Fibroblast of villous mesenchyme (primary cell): ENCODE measurements at places on chromosomes 6 and 20. TPM values are rescaled to one million over a fixed set of nuclear protein-coding genes. Genes with fewer than 3 reads are reported as not detected.

Gene C6orf163
- total RNA-seq = 2.6 and 2.9 TPM in 2 replicates

Gene MATN4
- not detected in 2 replicates for total RNA-seq

Gene LGSN
- total RNA-seq = under 0.01 and 0.32 TPM in 2 replicates

Gene F13A1
- total RNA-seq = under 0.01 TPM in 1 of 2 replicates, not detected in the other

Gene FAM217A
- total RNA-seq = not detected in 2 replicates

Gene CAPN11
- not detected in 2 replicates for total RNA-seq

Gene ELOVL2
- total RNA-seq = 1.6 and 2.6 TPM in 2 replicates

Gene ZNF831
- total RNA-seq = not detected in 2 replicates

Gene PRDM1
- total RNA-seq = 29.6 and 39.7 TPM in 2 replicates

Gene TGM2
- total RNA-seq = 1,041 and 2,020 TPM in 2 replicates

Gene TMEM244
- not detected in 2 replicates for total RNA-seq

Gene SYCP2
- 1.6 and 3.0 TPM in 2 replicates for total RNA-seq

DNA sequence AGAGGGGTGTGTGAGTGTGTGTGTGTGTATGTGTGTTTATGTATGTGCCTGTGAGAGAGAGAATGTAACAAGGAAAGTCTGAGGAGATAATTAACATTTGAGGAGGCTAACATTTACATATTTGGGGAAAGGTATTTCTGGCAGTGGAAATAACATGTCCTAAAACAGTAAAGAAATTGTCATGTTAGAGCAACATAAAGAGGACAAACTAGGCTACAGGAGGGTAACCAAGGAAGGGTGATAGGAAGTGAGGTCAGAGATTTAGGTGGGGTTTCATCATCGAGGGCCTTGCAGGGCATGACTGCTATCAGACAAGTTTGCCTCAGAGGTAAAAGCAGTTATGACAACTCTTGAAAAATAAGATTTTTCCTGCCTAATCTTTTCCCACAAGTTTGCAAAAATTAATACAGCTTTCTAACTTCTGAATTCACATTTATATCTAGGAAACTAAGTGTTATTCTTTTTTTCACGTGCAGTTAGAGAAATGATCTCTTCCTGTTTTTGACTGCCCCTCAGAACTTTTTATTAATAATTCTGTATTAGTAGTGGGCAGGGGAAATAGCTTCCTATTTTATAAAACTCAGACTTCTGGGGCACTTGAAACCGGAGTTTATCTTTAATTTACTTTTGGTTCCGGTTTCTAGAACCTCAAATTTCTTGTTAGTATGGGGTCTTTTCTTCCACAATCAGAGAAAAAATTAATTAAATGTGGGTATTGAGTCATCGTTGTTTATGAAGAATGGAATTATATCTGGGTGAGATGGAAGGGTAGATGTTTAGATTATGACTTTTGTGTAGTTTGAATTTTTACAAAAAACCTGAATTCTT lies 30.5 kb upstream of the RHAG start:
- DNase-seq = no peak

DNA sequence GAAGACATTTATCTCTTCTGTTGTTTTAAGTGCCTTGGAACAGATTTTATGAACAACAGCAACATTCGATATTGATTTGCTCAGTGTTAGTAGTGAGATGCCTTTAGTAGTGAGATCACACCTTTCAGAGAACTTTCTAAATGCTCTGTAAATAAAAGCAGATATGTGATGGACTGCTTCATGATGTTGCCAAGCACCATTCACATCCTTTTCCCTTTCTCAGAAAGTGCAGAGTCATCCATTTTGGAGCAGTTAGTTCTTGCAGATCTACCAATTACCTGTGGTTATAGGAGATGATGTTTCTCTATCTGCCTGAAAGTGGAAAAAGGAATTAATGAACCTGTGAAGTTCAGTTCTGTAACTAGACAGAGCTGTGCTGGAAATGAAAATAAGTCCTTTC lies 27.0 kb downstream of the CBFA2T2 start:
- no peak for DNase-seq

DNA sequence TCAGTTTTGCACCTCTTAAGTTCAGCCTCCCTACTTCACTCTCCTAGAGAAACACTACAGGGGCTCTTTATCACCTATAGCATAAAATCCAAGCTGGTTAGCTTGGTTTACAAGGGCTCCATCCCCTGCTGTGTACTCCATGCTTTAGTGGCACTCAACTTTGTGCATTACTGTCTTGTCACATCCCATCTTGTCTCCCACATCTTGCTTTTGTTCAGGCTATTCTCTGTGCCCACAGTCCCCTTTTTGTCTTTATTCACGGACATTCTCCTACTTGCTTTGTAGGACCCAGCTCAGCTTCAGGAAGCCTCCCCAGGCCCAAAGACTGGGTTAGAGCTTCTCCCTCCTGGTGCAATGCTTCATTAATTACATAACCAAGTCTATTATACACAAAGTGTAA lies 107.9 kb upstream of the SPACA1 start:
- DNase-seq = no peak

DNA sequence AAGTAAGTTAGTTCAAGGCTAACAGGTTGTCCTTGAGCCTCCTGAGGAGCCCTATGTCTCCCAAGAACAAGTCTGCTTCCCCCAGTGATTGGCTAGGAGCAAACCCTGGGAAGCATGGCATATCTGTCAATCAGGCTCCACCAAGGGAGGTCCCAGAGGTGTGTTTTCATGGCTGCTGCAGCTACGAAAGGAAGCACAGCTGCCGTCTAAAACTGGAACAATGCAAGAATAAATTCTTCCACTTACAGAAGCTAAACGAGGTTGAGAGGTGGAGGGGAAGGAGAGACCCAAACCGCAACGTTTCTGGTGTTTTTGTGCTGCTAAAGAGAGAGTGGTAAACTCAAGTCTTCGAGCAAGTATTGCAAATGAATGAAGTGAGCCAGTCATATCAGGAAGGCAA lies 4.9 kb upstream of the PTGIS start:
- no peak for DNase-seq

GRCh38 chr20:4820806-4821518 lies 99.3 kb downstream of the PRND start:
- DNase-seq = peak; percentile 36

GRCh38 chr6:31162463-31163165 lies 4.2 kb downstream of the TCF19 start:
- no peak for DNase-seq

- no peak for DNase-seq
Observed at GRCh38 chr20:2713285-2713684, 20.7 kb downstream of the EBF4 start.

- DNase-seq = no peak
Observed at GRCh38 chr6:13012296-13012695, 295.7 kb downstream of the PHACTR1 start.

- no peak for DNase-seq
Observed at GRCh38 chr20:58621906-58622548, 29.1 kb upstream of the STX16 start.

- no peak for DNase-seq
Observed at GRCh38 chr6:119523556-119523955, 174.0 kb upstream of the MAN1A1 start.

- DNase-seq = peak; percentile 28
Observed at GRCh38 chr20:57596998-57597939, 23.0 kb downstream of the ZBP1 start.

- DNase-seq = no peak
Observed at GRCh38 chr20:17059465-17059864, 167.4 kb upstream of the PCSK2 start.

GRCh38 chr6:29845405-29846006 lies 17.9 kb downstream of the HLA-G start:
- DNase-seq = no peak

GRCh38 chr6:6057442-6058053 lies 50.8 kb upstream of the NRN1 start:
- DNase-seq = peak; percentile 27

DNA sequence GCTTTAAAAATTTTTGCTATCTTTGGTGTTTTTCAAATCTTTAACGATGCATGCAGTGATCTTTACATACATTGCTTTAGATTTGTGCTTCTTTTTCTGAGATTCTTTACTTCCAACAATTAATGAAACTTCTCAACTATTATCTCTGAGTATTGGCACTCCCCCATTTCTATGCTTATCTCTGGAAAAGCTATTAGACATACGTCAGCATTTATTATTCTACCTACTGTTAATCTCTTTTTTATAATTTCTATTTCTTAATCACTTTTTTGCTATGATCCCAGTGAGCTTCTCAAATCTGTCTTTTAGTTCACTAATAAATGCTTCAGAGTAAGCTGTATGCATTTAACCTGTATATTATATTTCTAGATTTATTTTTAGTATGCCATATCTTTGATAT lies 264.2 kb upstream of the TFAP2D start:
- no peak for DNase-seq

GRCh38 chr6:149405823-149406765 lies 6.0 kb downstream of the SUMO4 start:
- DNase-seq = peak; percentile 78

DNA sequence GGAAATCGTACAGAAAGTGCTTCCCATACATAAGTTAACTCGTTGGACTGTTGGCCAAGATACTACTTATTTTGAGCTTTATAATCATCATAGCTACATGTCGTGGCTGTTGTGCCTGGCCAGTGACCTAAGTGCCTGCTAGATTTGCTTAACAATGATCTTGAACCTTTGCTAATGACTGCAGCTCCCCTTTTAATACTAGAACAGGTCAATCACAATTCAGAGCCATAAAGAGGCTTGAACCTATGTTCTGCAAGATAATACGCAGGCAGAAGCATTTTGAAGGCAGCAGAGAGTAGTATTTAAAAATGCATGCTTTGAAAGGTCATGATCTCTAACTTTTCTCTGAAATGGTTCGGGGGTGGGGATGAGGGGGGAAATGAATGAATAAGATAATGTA lies 2.5 kb downstream of the MRS2 start:
- DNase-seq = no peak

DNA sequence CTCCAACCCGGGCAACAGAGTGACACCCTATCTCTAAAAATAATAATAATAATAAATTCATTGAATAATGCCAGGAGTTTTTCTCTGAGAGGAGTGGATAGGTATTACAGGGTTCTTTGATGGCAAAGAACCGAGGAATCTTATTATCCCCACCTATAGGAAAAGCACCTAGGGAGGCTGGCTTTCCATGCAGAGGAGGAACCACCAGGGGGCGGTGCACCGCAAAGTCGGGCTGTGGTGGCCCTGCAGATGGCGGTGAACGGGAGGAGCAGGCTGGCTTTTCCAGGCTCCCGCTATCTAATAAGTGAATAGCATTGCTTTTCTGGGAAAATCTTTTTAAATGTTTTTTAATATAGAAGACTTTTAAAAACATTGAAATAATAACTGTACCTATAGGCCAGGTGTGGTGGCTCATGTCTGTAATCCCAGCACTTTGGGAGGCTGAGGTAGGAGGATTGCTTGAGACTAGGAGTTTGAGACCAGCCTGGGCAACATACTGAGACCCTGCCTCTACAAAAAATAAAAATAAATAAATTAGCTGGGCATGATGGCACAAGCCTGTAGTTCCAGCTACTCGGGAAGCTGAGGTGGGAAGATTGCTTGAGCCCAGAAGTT lies 864.2 kb downstream of the KIF16B start:
- DNase-seq = peak; percentile 7

GRCh38 chr6:127367023-127367375 lies 23.6 kb upstream of the ECHDC1 start:
- no peak for DNase-seq

GRCh38 chr6:14075095-14075503 lies 42.5 kb upstream of the CD83 start:
- peak; percentile 79 for DNase-seq

- no peak for DNase-seq
Observed at GRCh38 chr20:46803123-46804020, 91.3 kb upstream of the EYA2 start.

- DNase-seq = peak; percentile 44
Observed at GRCh38 chr6:2765896-2766766, 938 bp downstream of the WRNIP1 start.

DNA sequence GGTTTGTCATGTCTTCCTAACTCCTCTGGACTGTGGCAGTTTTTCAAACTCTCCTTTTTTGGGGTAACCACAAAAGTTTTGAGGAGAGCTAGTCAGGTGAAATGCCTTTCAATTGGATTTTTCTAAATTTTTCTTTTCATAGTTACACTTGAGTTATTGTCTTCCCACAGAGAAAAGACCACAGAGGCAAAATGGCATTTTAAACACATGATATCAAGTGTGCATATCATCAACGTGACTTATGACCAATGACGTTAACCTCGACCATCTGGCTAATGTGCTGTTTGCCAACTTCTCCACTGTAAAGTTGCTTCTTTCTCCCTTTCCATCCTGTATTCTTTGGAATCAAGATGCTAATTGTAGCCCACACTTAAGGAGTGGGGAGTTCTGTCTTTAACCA lies 41.3 kb upstream of the SNAP25 start:
- peak; percentile 26 for DNase-seq

GRCh38 chr6:87341899-87342298 lies 2.7 kb upstream of the C6orf163 start:
- no peak for DNase-seq

- no peak for DNase-seq
Observed at GRCh38 chr6:56009636-56010035, 134.2 kb upstream of the BMP5 start.

DNA sequence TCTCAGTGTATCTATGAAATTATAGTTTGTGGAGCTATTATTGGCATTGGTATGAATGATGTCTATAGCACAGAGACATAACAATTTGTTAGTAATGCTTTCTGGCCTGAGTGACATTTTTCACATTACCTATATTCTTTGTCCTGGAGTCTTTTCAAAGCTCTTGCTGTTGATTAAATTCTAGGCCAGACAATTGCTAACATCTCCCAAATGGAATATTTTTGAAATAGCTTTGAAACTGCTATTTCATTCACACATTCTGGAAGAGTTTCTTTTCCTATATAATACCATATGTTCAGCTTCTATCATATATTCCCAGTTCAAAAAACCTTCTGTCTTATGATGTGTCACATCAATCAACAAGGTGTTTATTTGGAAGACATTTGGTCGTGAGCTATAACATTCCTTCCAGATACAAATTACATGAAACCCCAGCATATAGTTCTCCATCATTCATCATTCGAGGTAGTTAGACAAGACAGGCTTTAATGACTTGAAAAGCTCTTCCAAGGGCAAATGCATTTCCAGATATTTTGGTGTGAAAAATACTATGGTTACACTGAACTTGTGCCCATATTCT lies 452.8 kb downstream of the KHDRBS2 start:
- no peak for DNase-seq

DNA sequence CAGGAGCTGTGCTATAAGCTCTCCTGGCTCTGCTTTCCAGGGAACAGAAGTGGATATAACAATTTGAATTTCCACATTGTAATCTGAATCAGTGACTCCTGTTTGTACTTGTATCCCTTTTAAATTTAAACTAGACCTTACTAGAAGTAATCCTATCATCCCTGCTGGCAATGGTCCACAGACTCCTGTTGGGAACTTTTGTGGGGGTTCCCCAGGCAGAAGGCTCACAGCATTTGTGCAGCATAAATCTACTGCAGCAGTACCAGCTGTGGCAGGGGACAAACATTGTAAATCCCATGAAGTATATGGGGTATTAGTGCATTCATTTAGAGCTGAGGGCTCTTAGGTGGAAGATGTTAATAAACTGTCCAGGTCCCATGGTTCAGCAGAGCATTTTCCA lies 12.0 kb upstream of the PDCD2 start:
- DNase-seq = no peak
